Cardiac septum (tissue), 1 donor: ENCODE measurements at places on chromosomes 1 and 21. TPM values are rescaled to one million over a fixed set of nuclear protein-coding genes. Genes with fewer than 3 reads are reported as not detected.

The CGN gene
- total RNA-seq = 0.19 TPM

The TBCE gene
- total RNA-seq = 15.2 TPM

The ILDR2 gene
- 23.1 TPM for total RNA-seq

The RAP1A gene
- 114 TPM for total RNA-seq

The ITLN1 gene
- total RNA-seq = 0.27 TPM

The TDRD10 gene
- total RNA-seq = 5.0 TPM

The TP73 gene
- total RNA-seq = 0.30 TPM

The ADAM30 gene
- 0.11 TPM for total RNA-seq

The SHISAL2A gene
- not detected for total RNA-seq

The EFNA4 gene
- 1.9 TPM for total RNA-seq

The NPL gene
- total RNA-seq = 6.1 TPM

The EPS8L3 gene
- not detected for total RNA-seq

The TMCC2 gene
- total RNA-seq = 4.0 TPM

- DNase-seq = no peak
These were observed 43.9 kb downstream of the DSCAM start for GRCh38 chr21:40803101-40803500.

DNA sequence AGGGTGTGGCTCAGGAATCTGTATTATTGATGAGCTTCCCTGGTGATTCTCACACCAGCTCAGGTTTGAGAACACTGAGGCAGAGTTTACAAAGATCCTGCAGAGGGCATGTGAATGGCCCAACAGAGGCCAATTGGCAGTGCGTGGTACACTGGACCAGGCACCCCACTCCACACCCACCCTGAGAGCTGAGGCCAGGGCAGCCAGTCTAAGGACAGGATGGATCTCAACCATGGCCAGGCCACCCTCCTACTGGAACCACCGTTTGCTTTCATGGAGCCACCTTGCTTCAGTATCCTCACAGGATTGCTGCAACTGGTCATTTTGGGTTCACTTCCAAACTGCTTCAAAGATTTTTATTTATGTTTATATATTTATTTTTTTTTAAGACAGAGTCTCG lies 7.3 kb upstream of the RASSF5 start:
- DNase-seq = no peak

DNA sequence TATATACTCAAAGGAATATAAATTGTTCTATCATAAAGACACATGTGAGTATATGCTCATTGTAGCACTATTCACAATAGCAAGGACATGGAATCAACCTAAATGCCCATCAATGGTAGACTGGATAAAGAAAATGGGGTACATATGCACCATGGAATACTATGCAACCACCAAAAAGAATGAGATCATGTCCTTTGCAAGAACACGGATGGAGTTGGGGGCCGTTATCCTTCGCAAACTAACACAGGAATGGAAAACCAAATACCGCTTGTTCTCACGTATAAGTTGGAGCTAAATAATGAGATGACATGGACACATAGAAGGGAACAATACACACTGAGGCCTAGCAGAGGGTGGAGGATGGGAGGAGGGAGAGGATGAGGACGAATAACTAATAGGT lies 16.0 kb upstream of the SGIP1 start:
- DNase-seq = no peak

DNA sequence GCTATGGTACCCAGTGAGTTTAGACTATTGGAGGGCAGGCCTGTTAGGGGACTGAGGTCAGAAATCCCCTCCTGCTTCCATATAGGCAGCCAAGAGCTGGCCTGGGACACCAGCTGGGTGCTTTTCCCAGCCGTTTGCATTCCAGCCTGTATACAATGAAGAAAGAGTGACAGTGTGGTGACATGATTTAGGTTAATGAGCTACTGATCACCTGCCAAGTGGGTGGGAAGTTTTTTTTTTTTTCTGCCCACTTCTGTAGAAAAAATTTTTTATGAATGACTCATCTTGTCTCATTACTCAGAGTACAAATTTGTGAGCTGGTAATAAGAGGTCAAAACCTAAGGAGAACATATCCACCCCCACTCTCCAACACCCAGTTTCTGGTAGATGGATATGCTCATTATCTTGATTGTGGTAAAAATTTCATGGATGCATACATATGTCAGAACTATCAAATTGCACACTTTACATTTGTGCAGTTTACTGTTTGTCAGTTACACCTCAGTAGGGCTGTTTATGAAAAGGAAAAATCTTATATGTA lies 16.4 kb upstream of the CGN start:
- no peak for DNase-seq

DNA sequence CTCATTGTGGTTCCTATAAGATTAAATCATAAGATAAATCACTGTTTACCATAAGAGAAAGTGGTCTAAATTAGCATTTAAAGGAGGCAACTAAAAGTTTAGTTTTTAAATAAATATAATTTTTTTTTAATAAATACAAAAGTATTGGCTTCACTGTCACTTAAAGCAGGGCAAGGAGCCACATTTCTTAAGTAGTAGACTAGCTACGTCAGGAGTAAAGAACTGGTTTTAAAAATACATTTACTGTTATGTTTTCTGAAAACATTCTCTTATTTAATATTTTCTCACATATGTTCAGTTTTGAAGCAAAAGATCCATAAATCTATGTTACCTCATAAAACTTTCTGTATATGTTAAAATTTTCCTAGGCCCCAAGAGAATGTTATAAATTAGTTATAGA lies 2.2 kb downstream of the ANGPTL1 start:
- DNase-seq = no peak

DNA sequence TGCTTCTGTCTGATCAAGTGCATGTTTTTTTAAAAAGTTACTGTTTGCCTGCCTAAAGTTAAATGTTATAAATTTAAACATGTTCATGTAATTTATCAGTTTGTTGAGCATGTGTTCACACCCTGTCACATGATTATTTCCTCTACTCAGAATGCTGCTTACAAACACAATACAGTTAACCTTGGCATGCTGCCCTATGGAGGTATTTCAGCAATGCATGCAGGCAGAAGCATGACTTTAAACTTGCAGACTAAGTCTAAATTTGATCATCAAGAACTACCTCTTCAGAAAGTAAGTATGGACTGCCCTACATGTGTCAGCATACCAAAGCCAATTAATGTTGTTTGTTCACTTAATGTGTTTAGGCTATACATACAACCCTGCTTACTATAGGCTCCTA lies 161.6 kb downstream of the LRRC40 start:
- no peak for DNase-seq

DNA sequence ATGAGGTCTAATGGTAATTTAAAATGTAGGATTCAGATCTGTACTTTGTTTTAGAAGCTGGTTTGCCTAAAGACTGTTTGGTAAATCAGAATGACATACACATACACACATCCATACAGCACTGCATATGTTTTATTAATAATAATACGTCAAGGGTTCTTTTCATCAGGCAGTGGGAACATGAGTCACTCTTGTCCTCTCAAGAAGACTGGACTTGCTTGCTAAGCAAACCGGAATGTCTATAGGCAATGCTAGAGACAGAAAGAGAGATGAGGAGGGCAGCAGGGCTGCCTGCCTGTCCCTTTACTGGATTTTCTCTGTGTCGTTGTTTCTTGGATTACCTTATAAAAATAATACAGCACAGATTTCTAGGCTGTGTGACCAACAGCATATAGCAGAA lies 119.1 kb upstream of the GALNT2 start:
- no peak for DNase-seq

GRCh38 chr1:162179121-162179520 lies 109.6 kb downstream of the NOS1AP start:
- no peak for DNase-seq

DNA sequence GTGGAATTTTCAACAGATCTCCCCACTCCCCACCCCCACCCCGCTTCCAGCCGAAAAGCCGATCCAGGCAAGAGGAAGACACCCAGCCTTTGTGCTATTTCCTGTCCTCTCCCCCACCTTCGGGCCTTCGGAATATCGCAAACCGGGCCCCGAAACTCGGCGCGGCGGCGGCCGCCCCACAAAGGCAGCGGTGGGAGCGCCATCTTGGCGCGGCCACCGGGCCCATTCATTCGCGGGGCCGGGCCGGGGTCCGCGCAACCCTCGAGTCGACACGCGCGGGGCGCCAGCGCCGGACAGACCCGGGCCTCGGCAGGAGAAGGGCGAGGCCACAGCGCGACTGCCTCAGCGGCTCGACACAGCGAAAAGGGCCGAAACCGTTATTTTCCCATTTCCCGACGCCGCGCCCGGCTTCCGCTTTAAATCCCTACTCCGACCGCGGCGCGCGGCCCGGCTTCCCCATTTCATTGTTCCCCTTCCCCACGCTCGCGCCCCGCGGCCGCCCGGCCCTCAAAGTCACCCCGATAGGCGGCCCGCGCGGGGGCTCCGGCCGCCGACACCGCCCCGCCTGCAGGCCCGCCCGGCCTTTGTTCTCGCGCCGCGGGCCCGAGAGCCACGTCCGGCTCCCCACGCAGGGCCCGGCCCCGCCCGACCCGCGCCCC lies 911 bp downstream of the GNB1 start:
- DNase-seq = peak; percentile 88

DNA sequence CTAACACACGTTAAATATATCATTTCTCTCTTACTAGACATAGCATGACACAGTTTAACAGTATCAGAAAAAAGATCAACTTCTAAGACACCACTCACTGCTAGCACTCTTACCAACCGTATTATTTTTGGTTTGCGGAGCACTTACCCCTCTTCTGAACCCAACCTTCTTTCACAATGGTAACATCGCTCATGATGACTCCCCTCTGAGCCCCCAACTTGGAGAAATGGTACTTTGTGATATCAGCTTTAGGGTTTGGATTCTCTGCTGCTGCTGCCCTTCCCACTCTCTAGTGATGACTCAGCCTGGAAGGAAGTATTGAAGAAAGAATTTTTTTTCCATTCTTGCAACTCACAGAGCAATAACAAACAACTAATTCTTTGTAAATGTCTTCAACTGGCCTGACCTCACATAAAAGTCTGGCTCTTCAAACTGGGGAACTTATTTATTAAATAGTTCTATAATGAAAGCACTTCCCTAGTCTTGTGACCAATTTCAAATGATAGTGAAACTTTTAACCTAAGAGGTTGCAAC lies 7.0 kb downstream of the AKT3 start:
- DNase-seq = no peak

- peak; percentile 36 for DNase-seq
These were observed 54.9 kb downstream of the KLHDC7A start for GRCh38 chr1:18535391-18536210.

- DNase-seq = no peak
These were observed 9.9 kb downstream of the PPP1R15B start for GRCh38 chr1:204401730-204402129.

GRCh38 chr1:114352797-114353196 lies 158.2 kb downstream of the TRIM33 start:
- no peak for DNase-seq

DNA sequence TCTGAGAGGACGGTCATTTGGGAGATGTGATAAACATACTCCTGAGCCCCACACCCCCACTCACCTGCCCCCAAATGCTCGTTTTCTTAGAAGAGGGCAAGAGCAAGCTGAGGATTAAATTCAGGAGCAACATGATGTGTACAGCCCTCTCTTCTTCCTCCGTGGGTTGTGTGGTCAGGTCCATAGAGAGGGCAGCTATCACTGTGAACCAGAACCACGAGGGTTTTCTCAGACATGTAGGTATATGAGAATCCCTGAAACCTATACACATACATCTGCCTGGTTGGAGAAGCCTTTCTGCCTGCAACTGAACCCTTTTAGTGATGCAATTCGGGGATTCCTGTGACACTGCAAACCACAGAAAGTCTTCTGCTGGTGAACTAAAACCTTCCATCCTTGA lies 38.9 kb downstream of the PGM1 start:
- no peak for DNase-seq

- no peak for DNase-seq
These were observed 16.8 kb upstream of the MARK1 start for GRCh38 chr1:220511179-220511578.

- DNase-seq = no peak
These were observed 10.8 kb upstream of the UBXN10 start for GRCh38 chr1:20174937-20175666.

DNA sequence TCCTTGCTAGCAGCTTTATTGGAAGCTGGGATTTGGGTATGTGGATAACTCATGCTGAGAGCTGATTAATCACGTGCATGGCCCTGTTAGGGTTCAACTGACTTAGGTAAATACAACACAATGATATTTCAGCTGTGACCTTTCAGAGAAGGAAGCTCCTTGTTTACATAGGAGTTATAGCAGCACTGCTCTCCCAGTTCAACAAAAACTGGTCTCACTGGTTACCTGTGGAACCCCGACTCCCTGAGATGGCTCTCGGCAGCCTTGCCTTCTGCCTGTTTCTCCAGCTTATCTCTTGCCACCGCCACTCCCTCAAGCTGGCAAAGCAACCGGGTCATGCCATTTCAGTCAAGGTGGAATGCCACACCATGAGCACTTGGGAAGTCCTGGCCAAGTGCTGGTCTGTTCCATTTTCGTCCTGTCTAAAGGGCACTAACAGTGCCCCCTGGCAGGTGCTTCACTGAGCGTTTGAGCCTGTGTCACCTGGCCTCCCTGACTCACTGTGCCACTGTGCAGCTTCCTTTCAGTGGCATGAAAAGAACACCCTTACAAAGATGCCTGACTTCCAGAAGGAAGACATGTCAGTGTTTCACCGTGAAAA lies 31.6 kb downstream of the DOP1B start:
- peak; percentile 78 for DNase-seq

DNA sequence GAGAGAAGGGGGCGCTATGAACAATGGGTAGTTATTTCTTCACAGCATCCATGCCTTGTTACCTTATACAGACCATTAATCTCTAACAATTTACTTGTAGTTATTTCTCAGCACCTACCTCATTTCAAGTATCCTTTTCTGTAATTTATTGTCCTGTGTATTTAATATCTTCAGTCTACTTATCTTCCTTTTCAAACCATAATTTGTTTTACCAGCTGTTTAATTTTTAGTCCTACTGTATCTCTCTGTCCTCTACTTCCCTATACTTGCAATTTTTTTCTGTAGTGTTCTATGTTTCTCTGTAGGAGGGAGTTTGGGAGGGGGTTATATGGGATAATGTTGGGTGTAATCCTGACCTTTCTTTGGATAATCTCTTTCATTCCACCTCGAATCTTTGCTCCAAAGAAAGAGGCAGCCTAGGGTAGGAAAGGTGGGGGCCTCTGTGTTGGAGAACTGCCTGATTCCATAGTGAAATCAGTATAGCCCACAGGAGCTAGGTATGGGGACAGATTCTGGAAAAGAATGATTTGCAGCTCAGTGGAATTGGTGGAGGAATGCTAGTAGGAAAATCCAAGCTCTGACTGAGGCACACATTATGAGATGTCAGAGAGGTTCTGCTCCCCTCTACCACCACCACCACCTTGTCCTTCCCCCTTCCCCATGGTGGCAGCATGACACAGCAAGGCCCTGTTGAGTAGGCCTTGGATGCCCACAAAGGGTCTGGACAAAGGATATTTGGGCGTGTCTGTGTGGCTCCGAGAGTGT lies 642 bp downstream of the MLLT11 start:
- no peak for DNase-seq

GRCh38 chr1:81800695-81801650 lies at the start of gene ADGRL2:
TSS of gene ADGRL2 (plus strand) at chr1:81800934. CDS start at chr1:81836985, 36,051 bp downstream.
- peak; percentile 86 for DNase-seq

GRCh38 chr1:169339773-169340172 lies 27.8 kb downstream of the NME7 start:
- DNase-seq = no peak

GRCh38 chr1:109901524-109902145 lies 9.0 kb upstream of the CSF1 start:
- DNase-seq = no peak

- no peak for DNase-seq
These were observed 24.9 kb upstream of the TMEM52 start for GRCh38 chr1:1943834-1944570.
